ENCODE measurements at places on chromosomes 2 and 18.

- no peak for DNase-seq
Measured at GRCh38 chr2:159516241-159516758, 100.0 kb downstream of the BAZ2B start.

- no peak for DNase-seq
Measured at GRCh38 chr2:163264341-163264740, 425.8 kb upstream of the KCNH7 start.

- DNase-seq: no peak
Measured at GRCh38 chr2:88621432-88621831, 5.8 kb downstream of the EIF2AK3 start.

DNA sequence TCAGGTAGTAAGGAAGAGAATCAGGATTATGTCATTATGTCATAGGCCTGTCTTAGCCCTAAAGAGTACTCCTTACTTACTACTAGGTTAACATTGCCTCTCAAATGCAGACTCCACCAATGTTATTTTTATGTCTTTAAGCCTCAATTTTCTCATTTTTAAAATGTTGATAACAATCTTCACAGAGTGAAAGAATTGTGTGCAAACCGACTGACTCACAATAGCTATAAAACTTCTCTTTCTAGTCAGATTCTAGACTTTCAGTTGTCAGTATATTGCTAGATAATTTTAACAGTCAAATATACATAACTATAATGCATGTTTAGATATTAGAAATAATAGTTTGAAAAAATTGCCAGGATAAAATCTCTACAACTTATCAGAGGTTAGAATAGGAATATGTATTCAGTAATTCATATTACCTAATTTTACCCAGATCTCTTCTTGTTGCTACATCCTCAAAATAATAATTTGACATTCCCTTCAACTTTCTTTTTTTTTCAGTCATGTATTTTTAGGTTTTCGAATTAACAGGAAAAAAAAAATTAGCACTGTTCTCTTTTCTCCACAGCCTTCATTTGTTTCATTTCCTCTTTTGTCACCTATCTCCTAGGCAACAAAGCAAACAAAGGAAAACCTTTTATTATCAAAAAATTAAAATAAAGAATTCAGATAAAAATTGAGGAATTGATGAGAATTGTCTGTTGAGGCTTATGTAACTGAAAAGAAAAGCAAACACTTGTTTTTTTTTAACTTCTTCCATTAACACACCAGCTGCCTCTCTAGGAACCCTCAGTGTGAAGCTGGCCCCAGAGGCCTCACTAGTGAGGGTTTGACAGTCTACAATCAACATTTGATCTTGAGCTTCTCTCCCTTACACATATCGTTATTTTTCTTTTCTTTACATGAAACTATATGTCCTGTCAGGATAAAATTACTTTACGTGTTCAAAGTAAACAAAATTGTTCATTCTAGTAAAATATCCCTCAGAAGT is 279.0 kb downstream of the CALCRL start:
- no peak for DNase-seq

DNA sequence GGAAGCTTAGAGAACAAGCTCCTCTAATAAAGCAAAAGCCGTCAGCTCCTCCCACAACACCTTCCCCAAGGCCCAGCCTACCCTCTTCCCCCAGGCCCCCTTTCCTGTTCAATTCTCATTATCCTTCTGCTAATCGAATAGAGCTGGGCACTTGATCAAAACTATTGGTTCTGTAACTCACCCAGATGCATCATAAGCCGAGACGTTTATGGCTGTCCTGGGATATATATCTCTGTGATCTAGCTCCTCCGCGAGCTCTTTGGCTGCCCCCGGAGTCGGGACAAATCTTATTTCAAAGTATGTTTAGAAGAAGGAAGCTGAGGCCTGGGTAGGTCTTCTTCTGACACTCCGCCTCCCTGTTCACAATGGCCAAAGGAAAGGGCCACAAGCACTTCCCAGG is 88.3 kb upstream of the KLHL29 start:
- no peak for DNase-seq

DNA sequence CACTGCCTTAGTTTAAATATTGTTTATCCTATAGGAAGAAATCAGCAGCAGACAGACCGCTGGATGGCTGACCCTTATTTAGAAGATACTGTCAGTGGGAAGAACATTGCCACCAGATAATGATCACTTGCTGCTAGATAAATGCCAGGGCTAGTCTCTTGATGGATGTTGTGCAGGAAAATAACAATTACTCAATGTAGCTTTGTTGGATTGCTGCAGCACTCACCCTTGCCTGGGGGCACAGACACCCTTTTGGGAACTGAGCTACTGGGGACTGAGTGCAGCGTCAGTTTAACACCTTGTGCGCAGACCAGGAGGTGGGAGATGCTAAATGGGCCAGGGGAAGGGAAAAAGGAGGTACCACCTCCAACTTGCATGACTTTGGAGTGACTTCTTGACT is 64.2 kb upstream of the CAPN13 start:
- no peak for DNase-seq
